ENCODE measurements at places on chromosomes 1 and 21. TPM values are rescaled to one million over a fixed set of nuclear protein-coding genes. Genes with fewer than 3 reads are reported as not detected.
A peak's percentile ranks its signal among the peaks of the same experiment; 100 is the strongest.

GRCh38 chr1:175757381-175758015 lies 14.1 kb upstream of the TNR start:
- DNase-seq: peak; percentile 7

- DNase-seq: peak; percentile 73
Observed at GRCh38 chr21:36927719-36928117, 38.8 kb downstream of the HLCS start.

DNA sequence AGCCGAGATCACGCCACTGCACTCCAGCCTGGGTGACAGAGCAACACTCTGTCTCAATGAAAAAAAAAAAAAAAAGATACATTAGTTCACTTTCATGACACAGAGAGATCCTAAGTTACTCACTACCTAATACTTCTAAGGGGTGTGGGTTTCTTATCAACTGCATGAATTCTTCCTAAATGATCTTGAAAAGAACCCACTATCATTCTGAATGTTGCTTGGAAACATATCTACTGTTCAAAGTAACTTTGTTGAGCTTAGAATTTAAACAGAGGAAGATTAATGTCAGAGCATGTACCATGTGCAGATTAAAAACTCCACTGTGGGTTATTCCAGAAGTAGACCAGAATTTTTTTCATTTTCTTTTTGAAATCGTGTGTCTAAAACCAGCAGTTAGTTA lies 241.5 kb downstream of the LTN1 start:
- no peak for DNase-seq

GRCh38 chr1:182281541-182281940 lies 110.0 kb downstream of the GLUL start:
- no peak for DNase-seq

DNA sequence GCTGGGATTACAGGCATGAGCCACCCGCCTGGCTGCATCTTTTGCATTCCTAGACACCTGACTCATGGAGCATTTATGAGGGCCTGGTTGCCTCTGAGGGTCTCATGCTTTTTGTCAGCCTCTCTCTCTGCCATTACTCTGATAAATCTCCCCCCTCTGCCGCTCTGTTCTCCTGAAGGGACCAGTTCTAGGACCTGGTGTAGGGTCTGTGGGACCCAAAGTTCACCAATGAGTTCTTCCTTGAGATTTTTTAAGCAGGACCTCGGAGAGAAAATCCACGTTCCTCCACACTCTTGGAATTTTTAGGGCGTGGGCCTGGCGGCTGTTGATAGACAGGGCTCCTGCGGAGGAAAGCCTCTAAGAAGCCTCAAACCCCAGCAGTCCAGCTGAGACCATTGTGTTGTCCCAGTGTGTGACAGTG lies 91.9 kb upstream of the ERRFI1 start:
- DNase-seq: no peak

- peak; percentile 17 for DNase-seq
Observed at GRCh38 chr1:70487910-70488665, 77.0 kb downstream of the CTH start.

DNA sequence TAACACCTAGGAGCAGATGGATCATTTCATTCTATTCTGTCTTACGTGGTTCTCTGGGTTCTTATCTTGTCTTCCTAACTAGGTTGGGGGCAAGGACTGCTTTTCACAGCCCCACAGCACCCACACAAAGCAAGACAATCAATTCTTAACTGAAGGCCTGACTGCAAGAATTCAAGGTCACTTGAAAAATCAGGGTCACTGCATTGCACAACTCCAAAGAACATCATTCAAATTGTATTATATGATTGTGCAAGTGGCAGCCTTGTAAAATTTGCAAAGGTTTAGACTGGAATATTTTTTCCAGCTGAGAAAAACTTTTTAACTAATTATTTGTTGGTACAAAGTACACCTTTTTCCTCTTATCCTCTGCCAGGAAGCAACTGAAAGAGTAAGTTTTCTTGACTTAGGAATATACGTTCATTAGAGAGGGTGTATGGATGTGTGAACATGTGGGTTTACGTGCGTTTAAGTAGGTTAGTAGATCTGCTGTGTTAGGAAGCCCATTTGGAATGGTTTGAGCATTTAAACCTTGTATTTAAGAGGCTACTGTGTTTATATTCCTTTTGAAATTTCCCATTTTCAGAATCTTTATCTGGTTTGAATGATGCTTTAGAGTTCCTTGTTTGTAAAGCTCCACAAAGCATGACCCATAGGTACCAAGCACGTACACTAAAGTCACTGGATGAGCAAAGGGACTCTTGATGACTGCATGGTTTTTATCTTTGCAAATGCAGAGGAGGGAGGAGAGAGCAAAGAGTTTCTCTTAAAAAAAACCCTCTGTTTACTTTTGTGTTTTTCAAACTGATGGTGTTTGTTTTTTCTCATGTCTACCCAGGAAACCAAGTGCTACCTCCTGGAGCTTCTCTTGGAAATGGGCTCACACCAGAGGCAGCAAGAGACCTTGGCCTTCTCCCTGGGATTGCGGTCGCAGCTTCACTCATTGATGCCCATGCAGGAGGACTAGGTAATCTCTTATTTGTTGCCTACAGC lies 214.9 kb downstream of the FGGY start:
- DNase-seq: no peak

The CFAP126 gene
- polyA plus RNA-seq: 13.2 TPM

The ASPM gene
- polyA plus RNA-seq: 23.6 TPM

The CCDC30 gene
- 19.9 TPM for polyA plus RNA-seq

The TM2D1 gene
- polyA plus RNA-seq: 70.6 TPM

The LAMB3 gene
- 1.1 TPM for polyA plus RNA-seq

Measured in renal pelvis (tissue), 12 donors.